ENCODE measurements at places on chromosomes 16 and 17.

- DNase-seq: no peak
Observed at GRCh38 chr17:19313746-19314651, 48.5 kb downstream of the B9D1 start.

DNA sequence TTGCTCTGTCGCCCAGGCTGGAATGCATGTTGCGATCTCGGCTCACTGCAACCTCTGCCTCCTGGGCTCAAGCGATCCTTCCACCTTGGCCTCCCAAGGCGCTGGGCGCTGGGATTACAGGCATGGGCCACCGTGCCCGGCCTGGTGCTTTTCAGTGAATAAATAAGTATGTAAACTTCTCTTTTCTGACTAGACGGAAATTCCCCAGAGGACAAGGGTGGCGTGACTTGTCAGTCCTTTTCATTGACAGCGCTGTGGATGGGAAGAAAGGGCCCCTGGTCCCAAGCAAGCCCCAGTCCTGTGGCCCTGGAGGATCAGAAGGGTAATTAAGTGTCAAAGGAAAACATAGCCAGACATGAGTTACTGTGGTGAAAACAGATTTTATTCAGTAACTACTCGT, 9.6 kb upstream of the SPN start:
- no peak for DNase-seq

DNA sequence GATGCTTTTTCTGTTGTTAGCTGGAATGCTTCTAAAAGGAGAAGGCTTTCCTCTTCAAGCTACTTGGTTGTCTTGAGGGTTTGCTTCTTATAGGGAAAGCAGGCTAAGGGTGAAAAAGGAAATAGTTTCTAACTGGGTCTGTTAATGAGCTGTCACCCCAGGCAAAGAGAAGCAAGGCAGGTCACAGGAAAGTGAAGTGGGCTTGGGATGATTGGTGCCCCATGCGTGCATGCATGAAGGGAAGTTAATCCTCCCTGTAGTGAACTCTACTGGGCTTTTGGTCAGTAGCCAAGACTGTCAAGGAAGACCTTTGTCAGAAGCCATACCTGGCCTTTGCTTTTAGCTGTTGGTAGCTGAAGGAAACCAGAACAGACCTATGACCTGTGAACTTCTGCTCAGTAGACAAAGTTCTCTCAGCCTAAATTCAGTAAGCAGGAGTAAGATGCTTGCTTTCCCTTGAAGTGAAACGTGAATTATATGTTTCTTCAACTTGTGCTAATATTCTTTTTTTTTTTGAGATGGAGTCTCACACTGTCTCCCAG, 16.5 kb downstream of the TENT4B start:
- DNase-seq: no peak

DNA sequence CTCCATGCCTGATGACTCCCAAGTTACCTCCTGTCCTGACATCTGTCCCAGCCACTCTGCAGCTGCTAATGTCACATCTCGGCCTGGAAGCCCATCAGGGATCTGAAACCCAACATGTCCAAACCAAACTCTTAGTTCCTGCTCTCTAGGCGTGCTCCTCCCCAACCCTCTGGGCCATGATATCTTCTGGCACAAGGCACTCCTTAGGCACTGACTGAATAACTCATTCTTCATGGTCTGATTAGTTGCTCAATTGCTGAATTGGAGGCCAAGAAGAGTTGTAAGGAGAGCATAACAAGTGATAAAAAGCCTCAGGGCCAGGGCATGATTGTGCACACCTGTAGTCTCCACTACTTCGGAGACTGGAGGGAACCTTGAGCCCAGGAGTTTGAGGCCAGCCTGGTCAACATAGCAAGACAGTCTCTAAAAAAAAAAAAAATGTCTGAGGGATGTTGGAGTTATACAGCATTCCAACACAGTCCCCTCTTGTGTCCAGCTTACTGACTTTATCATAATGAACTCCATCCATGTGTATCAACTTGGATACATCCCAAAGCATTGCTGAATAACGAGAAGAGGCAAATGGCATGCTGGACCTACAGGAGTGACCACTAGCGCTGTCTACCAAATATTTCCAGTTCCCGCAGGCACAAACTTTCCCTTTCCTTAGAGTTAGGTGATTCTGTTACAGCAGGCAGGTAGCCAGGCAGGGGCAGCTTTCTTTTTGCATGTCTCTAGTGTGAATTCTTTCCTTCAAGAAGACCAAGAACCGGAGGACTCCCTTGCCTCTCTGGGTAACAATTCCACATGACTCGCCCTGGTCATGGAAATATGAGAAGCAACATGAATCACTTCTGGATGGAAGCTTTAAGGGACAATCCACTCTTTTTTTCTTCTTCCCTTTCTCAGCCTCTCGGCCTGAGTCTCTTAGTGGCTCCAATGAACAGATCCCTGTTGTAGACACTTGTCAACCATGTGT, 18.1 kb upstream of the SHCBP1 start:
- DNase-seq: no peak

- no peak for DNase-seq
Observed at GRCh38 chr17:34703533-34703932, 124.2 kb downstream of the TMEM132E start.

GRCh38 chr17:3782751-3783150, 18.2 kb downstream of the ITGAE start:
- DNase-seq: no peak

DNA sequence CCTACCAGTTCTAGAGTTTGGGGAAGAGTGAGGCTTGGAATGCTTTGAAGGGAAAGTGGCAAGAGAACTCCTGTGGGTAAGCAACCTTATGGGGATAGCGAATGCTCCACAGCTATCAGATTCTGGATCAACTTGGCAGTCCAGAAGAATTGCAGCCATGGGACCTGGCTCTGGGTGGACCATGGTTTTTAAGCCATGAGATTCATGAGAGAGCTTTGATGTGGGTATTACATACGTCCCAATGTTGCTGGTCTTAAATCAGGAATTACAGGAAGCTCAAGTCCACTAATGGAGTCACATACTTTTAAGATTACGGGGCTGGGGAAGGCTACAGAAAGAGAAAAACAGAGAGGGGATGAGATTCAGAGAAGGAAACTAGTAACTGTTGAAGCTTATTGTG, 142.5 kb upstream of the ELAC2 start:
- no peak for DNase-seq

Data from CD4-positive, alpha-beta T cell treated with Interleukin-2 at 100 ng/mL for 4 hours (primary cell).